ENCODE measurements at places on chromosomes 12 and 14.

GRCh38 chr12:58896278-58896677 lies 24.0 kb downstream of the LRIG3 start:
- no peak for DNase-seq

DNA sequence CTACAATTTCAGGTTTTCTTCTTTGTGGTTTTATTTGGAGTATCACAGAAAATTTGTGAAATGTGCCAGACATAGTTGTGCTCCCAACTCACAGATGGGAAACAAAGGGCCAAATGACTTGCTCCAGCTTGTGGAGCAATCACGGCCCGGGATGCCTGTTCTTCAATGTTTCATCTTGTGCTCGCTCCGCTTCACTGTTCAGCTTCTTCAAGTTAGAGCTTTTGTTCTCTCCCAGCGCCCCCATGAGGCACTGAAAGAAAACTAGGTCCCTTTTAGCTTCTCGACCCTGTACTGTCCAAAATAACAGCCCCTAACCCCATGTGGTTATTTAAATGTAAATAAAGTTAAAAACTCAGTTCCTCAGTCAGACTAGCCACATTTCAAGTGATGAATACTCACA lies 187.9 kb upstream of the STXBP6 start:
- peak; percentile 51 for DNase-seq

DNA sequence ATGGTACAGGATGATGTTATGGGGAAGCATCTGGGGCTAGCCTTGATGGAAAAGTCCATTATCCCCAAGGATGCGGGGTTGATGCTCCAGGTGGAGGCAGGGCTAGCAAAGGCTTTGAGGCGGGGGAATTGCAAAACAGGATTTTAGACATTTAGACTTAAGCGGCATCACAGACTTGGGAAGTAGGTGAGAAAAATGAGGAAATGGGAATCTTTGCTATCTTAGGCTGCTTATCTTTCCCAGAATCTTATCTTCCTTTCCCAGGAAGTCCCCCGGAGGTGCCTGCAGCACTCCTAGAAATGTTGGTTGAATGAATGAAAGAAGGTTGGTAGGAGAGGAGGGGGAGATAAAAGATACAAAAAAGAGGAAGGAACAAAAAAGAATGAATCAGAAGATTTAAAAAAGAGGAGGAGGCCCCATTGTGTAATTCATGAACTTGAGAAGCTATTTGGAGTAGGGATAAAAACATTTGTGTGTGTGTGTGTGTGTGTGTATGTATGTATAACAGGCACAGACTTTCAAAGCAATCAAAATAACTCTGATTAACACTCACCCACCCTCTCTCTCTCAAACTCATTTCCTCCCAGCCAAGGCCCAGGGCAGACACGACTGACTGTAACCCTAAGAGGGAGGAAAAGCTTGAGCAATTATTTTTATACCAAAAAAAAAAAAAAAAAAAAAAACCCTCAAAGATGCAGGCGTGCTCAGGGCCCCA lies 62.5 kb upstream of the TBX3 start:
- DNase-seq: no peak

DNA sequence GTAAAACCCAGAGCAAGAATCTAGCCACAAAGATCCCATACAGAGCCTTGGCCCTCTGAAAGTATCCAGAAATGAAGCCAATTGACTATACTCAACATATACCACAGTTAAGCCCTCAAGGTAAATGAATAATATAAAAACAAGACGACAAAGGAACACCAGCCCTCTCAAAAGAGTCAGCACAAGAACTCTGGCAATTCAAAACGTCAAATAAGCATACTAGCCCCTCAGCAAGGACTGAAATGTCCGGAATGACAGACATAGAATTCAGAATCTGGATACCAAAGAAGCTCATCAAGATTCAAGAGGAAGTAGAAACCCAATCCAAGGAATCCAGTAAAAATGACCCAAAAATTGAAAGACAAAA lies 49.9 kb downstream of the GTF2A1 start:
- DNase-seq: no peak

GRCh38 chr14:83607682-83608081 lies 1922.3 kb upstream of the FLRT2 start:
- DNase-seq: no peak

- DNase-seq: no peak
These were observed 5.2 kb upstream of the CNPY2 start for GRCh38 chr12:56321027-56321426.

DNA sequence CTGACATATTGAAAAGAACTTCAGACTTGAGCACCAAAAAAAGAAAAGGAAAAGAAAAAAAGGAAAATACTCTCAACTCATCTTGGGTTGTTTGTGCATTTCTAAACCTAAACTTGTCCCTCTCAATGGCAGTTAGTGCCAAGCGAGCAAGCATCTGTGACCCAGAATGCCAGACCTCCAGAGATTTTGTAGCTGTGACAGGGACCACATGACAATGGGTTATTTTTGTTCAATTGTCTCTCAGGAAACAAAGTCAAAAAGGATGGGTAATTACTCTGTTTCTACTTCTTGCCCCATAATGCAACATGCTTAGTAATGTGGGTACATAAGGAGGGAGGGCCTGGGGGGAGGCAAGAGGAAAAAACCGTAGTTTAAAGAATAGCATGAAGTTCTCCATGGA lies 285.7 kb upstream of the RTL1 start:
- DNase-seq: no peak

DNA sequence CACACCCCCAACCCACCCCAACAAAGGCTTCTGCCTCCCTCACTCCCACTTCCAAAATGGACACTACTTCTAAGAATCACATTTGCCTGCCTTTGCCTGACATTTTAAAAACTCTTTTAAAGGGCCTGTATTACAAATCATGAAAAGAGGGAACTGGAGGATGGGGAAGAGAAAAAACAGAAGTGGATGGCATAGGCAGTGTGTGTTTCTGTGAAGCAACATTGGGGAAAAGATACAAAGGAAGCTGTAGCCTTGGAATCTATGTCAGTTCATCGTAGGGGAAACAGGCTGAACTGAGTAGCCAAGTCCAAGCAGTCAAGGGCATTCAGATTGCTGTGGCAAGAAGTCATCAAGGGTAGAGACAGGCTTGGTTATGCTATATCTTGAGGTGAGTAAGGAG lies 273.9 kb downstream of the BTG1 start:
- DNase-seq: no peak
